NCI-H2081 (cell line): ENCODE measurements at places on chromosomes 4 and X.

GRCh38 chr4:2938906-2939305 lies 24.3 kb downstream of the NOP14 start:
- DNase-seq: no peak

- DNase-seq: peak; percentile 42
Measured at GRCh38 chr4:1866189-1866661, 5.0 kb upstream of the NSD2 start.

- no peak for DNase-seq
Measured at GRCh38 chr4:181971411-181971810, 271.8 kb upstream of the TENM3 start.

DNA sequence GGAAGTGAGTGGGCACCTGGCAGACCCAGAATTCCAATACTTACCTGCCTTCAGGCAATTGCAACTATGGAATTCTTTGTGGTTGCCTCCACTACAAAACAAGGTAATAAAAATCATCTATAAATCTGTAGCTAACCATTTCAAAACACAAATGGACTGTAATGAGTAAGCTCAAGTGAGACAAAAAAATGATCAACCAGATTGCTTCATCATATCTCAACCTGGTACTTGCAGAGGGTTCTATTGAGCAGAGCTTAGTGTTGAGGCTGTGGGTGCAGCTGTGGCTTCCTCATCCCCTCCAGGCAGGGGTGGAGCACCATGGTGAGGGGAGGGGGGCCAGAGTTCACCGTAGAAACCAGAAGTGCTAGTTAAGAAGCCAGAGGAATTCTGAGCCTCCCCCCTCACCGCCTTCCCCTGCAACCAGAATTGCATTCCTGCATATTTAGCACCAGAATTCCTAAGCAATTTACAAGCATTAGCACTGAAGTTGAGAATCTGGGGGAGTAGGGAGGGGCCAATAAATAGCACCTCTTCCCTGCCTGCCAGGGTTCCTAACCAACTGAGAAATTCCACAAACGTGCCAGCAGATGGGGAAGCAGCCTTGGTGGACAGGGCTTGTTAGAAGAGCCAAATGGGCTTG lies 11.5 kb downstream of the CTAG1A start:
- no peak for DNase-seq

- no peak for DNase-seq
Measured at GRCh38 chr4:127212701-127213100, 420.1 kb upstream of the INTU start.

DNA sequence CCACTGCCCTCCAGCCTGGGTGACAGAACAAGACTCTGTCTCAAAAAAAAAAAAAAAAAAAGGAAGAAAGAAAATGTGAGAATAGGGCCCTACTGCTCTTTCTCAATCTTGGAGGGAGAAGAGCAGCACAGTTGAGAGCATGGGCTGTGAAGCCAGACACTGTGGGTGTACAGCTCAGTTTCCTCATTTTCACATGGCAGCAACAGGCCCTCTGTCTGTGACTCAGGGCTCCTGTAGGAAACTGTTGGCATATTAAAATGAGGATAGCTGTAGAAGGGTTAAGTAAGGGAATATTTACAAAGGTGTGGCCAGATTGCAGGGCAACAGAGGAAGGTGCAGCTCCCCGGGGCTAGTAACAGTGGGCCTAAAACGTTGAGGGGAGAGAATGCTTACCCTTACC lies 3.4 kb downstream of the AKAP14 start:
- no peak for DNase-seq

DNA sequence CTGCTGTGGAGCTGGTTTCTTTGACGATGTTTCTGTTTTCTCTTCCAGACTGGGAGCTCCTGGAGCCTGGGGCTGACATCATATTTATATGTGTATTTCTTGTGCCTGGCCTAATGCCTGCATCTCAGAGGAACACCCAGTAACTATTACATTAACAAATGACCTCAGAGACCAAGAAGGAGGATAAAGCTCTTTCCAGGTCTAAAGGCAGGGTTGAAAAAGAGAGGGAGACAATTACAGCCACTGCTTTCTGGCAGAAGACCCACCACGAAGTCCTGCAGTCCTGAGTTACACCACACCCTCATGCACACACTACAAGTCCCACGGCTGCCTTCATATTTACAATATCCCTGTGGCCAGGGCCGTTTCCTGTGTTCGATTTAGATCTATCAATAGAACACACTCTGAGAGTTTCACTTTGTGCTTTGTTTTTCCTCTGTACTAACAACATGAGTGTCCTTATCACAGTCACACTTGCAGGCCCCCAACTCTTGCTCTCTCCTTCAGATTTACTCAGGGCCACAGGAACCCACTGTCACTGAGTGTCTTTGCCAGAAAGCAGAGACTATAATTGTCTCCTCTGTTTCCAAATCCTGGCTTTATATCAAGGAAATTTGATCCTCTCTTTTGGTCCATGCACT lies 535.5 kb downstream of the MID1IP1 start:
- peak; percentile 78 for DNase-seq

DNA sequence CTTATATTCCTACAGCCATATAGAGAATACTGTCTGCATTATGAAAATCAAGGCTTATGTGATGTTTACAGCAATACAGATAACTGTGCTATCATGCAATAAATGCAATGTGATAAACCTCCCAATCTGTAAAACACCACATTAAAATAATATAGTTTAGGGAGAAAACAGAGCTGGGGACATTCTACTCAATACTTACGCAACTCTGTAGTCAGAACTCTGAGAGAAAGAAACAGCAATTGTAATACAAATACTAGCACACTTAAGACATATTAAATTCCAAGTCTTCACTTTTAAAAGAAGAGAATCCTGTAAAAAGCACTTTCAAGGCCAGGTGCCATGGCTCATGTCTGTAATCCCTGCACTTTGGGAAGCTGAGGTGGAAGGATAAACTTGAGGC lies 61.4 kb downstream of the ANKRD17 start:
- DNase-seq: no peak

- no peak for DNase-seq
Measured at GRCh38 chr4:2587213-2587823, 50.9 kb downstream of the FAM193A start.

- peak; percentile 26 for DNase-seq
Measured at GRCh38 chr4:98657531-98658286, 702 bp downstream of the TSPAN5 start.

GRCh38 chr4:189049682-189050081 lies 891.0 kb upstream of the FRG1 start:
- DNase-seq: no peak

DNA sequence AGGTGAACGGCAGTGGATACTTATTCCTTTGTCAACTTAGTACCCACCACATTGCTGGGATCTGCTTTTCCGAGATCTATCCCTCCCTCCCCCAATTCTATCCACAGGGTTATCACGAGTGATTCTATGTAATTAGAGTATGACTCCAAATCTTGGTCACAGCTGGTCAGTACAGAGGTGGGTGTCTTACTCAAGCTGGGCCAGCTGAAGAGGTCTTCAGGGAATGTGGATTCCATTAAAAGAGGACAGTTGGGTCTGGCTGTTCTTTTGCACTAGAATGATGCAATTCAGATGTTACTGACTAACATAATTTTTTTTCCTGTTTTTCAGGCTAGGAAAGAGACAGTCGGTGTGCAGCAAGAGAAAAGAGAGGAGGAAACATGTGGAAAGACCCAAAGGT lies 92.3 kb downstream of the HS3ST1 start:
- no peak for DNase-seq

- DNase-seq: no peak
Measured at GRCh38 chr4:28913466-28913865, 1806.7 kb upstream of the PCDH7 start.

DNA sequence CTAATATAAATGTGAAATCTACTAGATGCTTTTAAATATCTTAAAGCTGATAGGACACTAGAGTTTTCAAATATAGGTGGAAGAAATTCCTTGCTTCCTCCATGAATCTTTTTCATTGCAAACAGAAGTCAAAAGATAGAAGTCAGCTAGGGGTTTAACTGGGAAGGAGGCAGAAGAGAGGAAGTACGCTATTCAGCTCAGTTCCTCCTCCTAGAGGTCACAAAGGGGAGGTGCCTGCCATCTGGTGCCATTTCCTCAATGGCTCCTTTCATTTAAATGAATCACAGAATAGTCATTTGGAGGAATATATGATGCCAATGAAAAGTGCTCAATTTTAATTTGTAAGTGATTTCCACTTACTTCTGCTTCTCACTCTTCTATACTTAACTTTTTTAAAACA lies 8.5 kb downstream of the COL25A1 start:
- DNase-seq: no peak

DNA sequence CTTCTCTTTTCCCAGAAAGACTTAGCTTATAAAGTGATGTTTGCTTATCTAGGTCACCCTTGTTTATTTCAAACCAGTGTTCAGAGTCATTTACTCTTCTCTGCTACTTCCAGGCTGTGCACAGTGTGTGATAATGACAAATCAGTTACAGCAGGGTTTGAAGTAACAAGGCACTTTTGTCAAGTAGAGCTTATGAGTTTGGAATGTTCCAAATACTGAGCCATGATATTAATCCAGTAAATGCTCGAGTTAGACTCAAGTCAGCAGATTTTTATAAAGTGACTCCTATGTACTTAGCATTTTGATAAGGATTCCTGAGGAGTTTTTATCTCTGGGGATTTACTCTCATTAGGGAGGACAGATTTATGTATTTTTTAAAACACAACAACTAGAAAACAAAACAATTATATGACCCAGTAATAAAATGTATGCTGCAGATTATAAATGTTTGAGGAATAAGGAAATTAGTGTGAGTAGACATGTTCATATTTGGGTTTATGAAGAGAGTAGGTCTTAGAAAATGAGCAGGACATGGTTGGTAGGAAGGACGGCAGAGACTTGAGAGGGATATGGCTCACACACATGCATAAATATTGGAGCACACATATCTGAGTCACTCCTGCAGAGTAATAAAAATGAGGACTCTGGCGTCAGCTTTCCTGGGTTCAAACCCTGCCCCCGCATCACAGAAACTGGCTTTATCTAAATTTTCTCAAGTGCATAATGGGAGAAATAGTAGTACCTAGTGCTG lies 271.2 kb downstream of the FBXO8 start:
- DNase-seq: no peak

DNA sequence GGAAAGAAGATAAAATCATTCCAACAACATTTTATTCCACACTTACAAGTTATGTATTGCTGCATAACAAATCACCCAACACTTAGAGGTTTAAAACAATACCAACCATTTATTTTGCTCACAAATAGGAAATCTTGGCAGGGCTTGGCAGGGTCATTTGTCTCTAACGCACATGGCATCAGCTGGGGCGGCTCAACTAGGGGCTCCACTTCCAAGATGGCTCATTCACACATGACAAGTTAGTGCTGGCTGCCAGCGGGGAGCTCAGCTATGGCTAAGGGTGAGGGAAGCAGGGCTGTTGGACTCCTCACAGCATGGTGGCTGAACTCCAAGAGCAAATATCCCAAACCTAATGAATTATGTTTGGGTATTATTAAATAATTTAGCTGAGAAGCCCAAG lies 377.0 kb downstream of the ZNF674 start:
- no peak for DNase-seq

DNA sequence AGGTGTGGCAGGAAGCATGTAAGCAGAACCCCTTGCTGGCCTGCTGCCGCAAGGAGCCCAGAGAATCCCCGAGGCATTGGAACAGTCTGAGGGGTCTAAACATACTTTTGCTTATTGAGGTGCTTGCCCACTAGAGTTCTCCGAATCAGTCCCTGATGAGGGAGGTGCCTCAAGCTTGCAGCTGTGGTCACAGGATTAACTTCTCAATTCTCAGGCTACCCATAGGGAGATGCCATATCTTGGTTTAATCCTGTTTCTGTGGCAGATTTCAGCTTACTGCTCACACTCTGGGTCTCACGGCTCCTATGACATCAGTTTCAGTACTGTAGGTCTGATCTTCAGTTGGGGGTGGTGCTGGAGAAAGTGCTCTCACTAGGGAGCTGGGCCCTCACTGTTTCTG lies 39.9 kb downstream of the CCNG2 start:
- no peak for DNase-seq

GRCh38 chr4:109979920-109980717 lies 67.4 kb downstream of the EGF start:
- DNase-seq: no peak

DNA sequence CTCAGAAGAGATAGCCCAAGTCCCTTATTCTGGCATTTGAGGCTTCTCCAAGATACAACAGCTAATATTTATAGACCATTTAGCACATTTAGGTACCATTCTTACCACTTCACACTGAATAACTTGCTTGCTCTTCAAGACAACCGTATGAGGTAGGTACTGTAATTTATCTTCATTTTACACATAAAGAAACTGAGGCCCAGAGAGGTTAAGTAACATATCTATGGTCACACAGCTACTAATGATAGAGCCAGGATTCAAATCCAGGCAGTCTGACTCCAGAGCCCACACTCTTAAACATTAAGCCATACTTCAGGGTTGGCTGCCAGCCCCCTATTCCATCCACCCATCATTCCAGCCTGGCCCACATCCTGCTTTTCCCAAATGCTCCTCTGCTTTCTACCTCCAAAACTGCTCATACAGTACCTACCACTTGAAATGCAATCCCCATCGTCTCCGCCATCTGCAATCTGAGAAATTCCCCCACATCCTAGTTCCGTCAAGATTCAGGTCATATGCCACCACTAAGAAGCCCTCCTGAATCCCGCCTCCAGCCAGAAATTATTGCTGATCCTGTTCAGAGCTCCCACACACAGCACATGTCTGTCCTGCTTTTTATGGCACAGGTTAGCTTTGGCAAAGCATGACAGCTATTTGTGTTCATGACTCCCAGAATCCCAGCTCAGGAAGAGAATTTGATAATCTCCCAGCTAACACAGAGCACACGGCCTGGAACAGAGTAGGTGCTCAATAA lies 23.5 kb downstream of the IQSEC2 start:
- DNase-seq: no peak

GRCh38 chr4:150960079-150960478 lies 55.0 kb downstream of the LRBA start:
- peak; percentile 1 for DNase-seq

GRCh38 chrX:17779434-17779833 lies 42.1 kb downstream of the SCML1 start:
- no peak for DNase-seq

GRCh38 chrX:77918568-77918967 lies 8.1 kb downstream of the ATP7A start:
- DNase-seq: no peak

- DNase-seq: no peak
Measured at GRCh38 chr4:42268824-42269223, 116.4 kb upstream of the BEND4 start.

- no peak for DNase-seq
Measured at GRCh38 chr4:140103676-140104075, 50.3 kb downstream of the MAML3 start.
